Activated naive CD4-positive, alpha-beta T cell treated with anti-CD3 and anti-CD28 coated beads, Interleukin-2, amount 10 ng/mL, durations not matched to agents 7 days and 5 days (primary cell): ENCODE measurements at places on chromosomes 2 and 18.

- H3K27me3 ChIP-seq: no peaks in the 10 kb centered on the region
- no peak overlapping the region for H3K4me3 ChIP-seq
- no peak for DNase-seq
- no peak overlapping the region for H3K27ac ChIP-seq
- H3K36me3 ChIP-seq: no peaks in the 10 kb centered on the region
These were observed 99.4 kb upstream of the RASGRP3 start for GRCh38 chr2:33377048-33377447.

DNA sequence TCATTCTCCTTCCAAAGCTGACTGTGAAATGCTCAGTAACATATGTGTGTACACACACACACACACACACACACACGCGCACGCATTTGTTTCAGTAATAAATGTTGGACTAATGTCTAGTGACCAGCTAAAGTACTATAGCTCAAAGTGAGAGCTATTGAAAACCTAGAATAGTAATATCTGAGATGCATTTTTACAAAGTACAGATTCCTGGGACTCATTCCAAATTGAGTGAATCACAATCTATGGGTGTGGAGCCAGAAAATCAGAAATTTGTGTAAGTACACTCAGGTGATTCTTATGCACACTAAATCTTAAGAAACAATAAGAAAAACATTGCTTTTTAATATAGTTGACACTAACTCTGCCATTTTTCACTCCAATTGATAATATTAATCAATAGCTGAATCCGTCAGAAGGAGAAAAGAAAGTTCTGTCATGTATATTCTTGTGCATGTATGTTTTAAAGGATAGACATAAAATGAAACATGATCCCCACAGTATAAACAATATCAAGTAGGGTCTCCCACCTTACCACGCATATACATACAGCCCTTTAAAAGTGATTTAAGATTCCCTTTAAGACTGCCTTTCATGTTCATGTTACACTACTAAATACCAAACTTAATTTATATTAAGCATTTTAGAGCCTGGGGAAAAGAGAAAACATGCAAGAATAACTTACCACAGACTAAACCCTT, 123.5 kb downstream of the ATAD2B start:
- no peak overlapping the region for H3K4me3 ChIP-seq
- no peaks in the 10 kb centered on the region for H3K27me3 ChIP-seq

GRCh38 chr2:96824079-96824870, 8.2 kb downstream of the CNNM3 start:
- DNase-seq: no peak
- H3K4me3 ChIP-seq: no peak overlapping the region
- H3K27me3 ChIP-seq: no peaks in the 10 kb centered on the region
- peak overlapping the region; percentile 14 for H3K27ac ChIP-seq

GRCh38 chr2:28293416-28293815, 99.2 kb upstream of the FOSL2 start:
- no peak for DNase-seq
- H3K27ac ChIP-seq: no peak overlapping the region
- H3K27me3 ChIP-seq: no peaks in the 10 kb centered on the region
- H3K4me3 ChIP-seq: no peak overlapping the region
- peaks cover 6% of the 10 kb centered on the region for H3K36me3 ChIP-seq

DNA sequence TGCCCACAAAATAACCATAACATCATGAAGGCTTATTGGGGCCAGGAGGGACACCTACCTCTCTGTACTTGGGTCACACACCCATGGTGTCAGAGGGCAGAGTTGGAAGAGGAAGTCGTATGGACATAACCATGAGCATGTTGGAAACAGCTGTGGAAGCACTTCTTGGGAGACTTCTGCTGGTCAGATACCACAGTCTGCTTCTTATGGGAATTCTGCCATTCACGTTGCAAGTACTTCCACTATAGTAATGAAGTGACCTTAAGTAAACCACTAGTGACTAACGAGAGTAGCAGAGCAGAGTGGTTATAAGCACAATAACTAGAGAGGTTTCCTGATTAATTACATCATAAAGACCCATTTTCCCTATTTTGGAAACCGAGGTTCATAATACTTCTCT, 61.1 kb upstream of the TFPI start:
- no peaks in the 10 kb centered on the region for H3K27me3 ChIP-seq
- H3K27ac ChIP-seq: no peak overlapping the region
- no peak overlapping the region for H3K4me3 ChIP-seq
- no peak for DNase-seq

DNA sequence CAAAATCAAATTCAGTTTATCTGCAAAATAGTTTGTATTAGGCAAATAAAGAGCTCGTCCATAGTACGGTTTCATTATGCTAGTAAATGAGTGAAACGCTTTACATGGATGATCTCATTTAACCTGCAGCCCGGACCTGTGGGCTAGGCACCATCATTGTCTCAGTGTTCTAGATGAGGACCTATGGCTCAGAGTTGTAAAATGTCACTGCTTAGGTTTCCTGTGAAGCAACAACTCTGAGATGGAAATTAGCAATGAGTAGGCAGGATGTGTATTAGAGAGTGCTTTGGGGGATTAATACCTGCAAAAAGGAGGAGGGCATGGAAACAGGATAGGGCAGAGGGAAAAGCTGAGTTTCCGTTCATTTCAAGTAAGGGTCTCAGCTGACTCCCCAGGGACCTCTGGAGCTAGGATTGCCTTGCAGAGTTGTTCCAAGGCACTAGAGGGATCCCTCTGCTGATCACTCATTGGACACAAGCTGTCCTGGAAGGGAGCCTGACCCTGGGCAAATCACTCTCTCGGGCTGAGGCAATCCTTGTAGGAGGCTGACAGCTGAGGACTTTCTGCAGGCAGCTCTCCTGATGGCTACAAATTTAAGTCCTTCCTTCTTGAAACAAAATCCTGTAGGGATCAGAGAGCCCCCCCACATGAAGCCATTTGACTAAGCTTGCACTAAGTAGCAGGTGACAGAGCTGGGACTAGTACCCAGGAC, 58.8 kb upstream of the SIX2 start:
- peaks cover 24% of the 10 kb centered on the region for H3K27me3 ChIP-seq
- no peaks in the 10 kb centered on the region for H3K4me1 ChIP-seq
- H3K27ac ChIP-seq: no peak overlapping the region
- no peak for DNase-seq
- no peaks in the 10 kb centered on the region for H3K36me3 ChIP-seq
